Cerebellar nuclear complex (tissue), 1 donor: ENCODE measurements at places on chromosomes 1 and 21.

- DNase-seq: no peak
These were observed 2.9 kb upstream of the FCMR start for GRCh38 chr1:206924592-206925105.

DNA sequence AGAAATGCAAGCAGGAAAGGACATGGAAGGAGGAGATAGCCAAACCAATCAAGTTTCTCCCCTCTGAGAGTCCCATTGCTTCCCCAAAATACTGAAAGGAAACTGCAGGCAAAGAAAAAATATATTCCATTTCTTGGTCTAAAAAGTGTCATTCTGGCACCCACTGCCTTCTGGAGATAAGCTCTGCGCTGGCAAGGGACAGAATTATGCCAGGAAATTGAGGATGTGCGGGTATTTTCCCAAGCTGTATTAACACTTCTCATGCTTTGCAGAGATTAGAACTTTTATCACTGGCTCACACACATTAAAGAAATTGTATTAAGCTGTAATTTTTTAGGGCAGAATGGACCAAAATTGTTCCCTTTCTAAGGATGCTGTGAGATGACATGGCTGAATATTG, 381.2 kb upstream of the DUSP10 start:
- DNase-seq: no peak

DNA sequence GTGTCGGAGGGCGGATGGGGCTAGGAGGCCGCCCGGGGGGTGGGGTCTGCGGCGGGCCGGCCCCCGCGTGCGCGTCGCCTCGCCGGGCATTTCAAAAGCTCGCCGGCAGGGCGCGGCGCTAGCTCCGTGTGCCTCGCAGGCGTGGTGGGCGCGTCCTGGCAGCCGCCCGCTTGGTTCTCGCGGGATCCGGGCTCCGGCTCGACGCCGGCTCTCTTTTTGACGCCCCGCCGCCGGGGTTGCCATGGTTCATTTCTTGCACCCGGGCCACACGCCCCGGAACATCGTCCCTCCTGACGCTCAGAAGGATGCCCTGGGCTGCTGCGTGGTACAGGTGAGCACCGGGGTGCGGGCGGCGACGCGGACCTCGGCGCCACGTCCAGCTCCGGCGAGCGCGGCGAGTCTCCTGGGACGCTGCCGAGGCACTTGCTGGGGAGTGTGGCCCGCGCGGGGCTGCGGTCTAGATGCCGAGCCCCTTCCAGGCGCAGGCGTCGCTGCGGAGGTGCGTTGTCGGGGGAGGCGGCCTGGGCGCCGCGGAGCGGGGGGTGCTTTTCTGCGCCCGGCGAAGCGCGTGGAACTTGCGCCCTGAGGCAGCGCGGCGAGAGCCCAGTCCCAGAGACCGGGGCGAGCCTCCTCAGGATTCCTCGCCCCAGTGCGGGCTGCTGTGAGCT, at the start of gene ZYG11A:
TSS of gene ZYG11A (plus strand) at position 118 of the 668 bp plus-strand sequence. CDS start at position 242, 124 bp downstream.
- DNase-seq: no peak

DNA sequence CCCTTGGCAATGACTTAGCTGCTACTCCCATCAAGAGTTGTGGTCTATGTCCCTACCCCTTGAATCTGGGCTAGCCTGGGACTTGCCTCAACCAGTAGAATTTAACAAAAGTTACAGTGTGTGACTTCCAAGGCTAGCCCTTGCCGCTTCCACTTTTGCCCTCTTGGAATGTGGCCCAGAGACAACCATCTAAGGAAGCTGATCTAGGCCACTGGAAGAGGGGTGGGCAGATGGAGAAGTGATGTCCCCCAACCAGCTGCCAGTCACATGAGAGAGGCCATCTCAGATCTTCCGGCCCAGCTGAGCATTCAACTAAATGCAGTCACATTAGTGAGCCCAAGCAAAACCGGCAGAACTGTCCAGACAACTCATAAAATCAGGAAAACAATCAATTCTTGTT, 115.1 kb downstream of the TOMM20 start:
- no peak for DNase-seq

DNA sequence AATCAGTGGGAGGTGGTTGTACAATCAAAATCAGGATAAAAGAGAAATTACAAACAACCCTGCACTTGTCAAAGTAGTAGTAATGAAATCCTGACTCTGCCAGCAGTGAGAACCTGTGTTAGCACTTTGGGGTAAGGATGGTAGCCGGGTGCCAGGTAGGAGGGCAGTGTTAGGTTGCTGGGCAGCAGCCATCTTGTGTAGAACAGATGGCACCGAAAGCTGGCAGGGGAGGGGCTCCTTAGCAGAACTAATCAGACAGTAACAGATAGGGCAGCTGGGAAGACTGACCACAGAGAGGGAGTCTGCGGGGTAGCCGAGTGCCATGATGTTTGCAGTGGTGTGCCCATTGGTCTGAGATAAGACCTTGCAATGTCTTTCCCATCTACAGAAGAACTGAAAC, 137.3 kb downstream of the SDCCAG8 start:
- DNase-seq: peak; percentile 82

- DNase-seq: no peak
These were observed 1207.5 kb upstream of the ADGRL2 start for GRCh38 chr1:80593197-80593596.

GRCh38 chr1:94731891-94732290, 88.3 kb upstream of the SLC44A3 start:
- DNase-seq: no peak

GRCh38 chr21:17612565-17613241, at the start of gene BTG3:
BTG3 (minus strand) TSS chr21:17612901; CDS start chr21:17609144, 3,757 bp downstream.
- no peak for DNase-seq

DNA sequence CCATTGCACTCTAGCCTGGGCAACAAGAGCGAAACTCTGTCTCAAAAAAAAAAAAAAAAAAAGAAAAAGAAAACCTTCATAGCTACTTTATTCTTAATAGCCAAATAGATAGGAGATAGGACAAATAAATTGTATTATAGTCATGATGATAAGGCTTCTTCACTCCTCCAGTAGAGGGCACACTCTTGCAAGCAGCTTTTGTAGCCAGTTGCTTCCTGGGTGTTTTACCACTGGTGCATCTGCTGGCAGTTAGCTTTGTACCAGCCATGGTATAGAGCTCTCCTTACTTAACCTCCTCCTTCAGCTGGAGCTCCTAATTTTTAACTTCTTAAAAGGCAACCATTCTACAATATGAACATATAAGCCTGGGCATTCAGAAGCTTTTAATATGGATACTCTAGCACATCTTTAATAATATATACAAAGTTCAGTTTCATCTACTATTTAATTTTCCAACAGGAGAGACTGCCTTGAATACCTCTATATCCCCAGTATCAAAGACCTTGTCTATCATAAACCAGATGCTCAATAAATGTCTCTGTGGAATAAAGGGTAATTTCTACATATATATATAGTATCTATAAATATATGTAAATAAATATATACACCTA, 35.8 kb downstream of the EVI5 start:
- no peak for DNase-seq

- no peak for DNase-seq
These were observed 3.4 kb downstream of the RGS8 start for GRCh38 chr1:182680901-182681567.

GRCh38 chr1:4937876-4938534, 283.6 kb downstream of the AJAP1 start:
- no peak for DNase-seq

DNA sequence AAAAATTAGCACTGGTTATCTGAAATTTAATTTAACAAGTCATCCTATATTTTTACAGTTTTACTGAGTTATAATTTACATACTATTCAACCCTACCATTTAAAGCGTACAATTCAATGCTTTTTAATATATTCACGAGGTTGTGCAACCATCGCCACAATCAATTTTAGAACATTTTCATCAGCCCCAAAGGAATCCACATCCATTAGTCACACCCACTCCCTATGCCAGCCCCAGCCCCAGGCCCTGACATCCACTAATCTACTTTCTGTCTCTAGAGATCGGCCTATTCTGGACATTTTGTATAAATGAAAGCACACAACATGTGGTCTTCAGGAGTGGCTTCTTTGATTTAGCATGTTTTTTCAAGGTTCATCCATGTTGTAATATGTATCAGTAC, 134.7 kb downstream of the PSMG1 start:
- DNase-seq: no peak

DNA sequence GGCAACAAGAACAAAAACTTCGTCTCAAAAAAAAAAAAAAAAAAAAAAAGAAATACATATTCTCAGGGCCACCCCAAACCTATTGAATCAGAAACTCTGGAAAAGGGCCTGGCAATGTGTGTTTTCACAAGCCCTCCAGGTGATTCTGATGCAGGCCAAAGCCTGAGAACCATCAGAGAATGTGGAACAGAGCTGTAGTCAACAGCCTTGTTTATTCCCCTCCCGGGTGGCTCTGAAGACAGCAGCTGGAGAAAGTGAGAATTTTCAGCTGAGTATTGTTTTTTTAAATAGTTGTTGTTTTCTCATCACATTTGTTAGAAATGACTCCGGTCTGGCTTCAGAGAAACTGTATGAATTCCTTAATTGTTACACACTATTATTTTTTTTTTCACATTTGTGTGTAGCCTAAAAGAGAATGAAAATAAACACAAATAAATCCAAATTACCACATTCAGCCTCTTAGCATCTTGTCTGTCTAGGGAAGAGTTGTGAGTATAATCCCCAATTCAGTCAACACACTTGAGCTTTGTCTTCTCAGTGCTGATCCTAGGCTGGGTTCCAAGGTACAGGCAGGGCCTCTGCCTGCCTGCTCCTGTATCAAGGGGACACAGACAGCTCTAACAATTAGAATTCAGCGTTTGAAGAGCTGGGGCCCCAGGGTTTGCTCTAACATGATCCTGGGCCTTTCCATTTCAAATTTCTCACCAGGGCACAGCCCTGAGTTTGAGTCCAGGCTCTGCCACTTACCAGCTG, 6.6 kb upstream of the AZIN2 start:
- DNase-seq: no peak

DNA sequence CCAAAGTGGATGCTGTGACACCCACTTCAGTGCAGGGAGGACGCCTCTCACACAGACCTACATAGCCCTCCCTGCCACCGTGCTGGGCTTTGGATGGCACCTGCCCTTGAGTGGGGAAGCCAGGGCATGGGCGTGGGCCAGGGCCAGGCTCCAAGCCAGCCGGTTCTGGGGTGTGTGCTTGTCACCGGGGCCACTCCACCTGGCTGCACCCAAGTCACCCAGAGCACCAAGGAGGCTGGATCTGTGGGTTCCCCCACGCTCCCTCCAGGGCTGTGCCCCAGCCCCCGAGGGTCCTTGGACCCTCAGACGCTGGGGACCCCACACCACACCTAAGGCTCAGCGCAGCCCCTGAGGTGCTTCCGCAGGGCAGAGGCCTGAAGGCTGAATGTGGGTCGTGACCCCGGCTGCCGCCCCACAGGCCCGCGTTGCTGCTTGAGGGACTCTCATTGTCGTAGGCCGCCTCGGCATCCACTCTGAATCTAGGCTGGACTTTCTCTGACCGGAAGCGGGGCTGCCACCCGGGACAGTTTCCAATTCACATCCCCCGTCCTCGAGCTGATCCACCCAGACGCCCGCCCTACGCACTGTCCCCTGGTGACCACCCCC, 1.5 kb downstream of the MXRA8 start:
- no peak for DNase-seq
